AG10803 (cell line): ENCODE measurements at places on chromosomes 7 and 10.

GRCh38 chr10:66982792-66983474, 57.1 kb downstream of the LRRTM3 start:
- no peak for DNase-seq

DNA sequence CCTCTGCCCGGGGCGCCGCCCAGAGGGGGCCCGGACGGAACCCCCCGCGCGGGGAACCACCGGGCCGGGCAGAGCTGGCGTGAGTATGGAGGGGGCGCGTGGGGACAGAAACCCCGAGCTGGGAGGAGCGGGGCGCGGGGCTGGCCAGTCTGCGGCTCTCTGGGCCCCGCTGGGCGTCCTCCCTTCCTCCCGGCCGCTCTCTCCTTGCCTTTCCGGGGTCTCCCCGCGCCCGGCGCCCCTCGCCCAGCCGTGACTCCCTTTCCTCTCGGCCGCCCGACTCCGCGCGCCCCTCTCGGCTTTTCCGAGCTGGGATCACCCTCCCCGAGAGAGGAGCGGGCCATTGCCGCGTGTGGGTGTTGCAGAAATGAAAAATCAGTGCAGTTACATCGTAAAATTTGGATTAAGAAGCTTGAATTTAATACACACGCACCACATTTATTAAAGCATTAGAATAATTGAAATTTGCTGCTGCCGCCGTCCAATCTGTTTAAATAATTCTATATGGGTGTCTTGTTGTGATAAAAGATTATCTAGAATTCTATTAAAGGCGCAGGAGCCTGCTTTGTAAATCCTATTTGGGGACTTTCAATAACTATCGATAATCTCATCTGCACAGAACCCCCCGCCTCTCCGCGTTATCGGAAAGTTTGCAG, 9.1 kb downstream of the UNCX start:
- no peak for DNase-seq

DNA sequence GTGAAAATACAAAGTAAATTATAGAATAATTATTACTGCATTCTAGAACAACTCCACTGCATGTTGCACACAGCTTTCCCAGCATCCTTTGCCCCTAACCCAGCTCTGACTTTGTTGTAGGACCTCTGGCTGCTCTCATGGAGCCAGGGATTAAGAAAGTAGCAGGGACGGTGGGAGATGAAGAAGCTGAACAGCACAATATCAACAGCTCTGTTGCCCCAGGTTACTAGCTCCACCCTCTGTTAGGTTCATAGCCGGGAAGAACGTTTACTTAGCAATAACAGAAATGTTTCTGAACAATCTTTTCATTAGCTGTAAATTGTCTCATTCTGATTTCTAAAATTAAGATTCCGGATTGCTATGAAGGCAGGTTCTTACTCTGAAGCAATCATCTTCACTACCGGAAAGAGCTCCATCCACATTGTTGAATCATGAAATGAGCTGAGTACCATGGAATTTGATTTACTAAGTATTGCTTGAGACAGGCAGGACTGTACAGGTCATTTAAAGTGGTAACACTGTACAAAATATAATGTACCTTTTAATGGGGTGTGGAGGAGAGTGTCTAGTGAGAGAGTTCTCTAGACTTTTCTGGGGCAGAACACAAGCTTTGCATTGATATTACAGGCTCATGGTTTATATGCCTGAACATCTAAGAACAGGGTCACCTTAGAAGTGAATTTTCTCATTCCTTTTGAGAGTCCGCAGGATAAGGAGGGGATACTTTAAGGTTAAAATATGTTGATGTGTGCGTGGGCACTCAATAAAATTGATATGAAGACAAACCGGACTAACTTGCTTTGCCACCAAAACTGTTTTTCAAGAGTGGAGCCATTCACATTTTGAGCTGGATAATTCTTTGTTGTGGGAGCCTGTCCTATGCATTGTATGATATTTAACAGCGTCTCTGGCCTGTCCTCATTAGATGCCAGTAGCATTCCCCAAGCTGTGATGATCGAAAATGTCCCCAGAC, 20.8 kb upstream of the RAB18 start:
- DNase-seq = peak; percentile 44

GRCh38 chr10:101629837-101630632, 41.9 kb downstream of the DPCD start:
- DNase-seq = no peak

DNA sequence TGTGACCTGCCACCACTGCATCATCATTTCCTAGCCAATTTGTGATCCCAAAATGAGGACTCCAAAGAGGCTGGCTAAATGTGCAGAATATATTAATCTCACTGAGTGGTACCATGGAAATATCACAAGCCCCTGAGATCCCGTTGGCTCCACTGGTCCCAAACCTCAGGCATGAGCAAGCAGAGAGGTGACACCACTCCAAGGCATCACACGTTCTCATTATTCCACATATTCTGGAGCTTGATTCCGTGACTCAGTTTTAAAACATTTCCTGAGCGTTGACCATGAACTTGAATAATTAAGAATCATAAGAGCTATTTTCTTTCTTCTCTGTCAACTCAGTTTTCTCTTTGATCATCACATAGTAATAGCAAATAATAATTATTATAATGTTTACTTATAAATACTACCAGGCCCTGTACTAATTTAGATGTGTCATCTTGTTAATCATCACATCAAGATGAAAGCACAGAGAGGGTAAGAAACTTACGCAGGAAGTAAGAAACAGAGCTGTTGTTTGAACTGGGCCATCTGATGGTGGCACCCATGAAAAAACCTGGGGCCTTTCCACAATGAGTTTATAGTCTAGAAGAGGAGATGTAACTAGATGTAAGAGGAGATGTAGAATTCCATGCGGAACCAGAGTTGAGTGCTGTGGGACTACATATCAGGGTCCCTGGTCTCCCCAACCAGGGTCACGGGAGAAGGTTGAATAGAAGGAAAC, 3.5 kb downstream of the APBB1IP start:
- DNase-seq = peak; percentile 74

DNA sequence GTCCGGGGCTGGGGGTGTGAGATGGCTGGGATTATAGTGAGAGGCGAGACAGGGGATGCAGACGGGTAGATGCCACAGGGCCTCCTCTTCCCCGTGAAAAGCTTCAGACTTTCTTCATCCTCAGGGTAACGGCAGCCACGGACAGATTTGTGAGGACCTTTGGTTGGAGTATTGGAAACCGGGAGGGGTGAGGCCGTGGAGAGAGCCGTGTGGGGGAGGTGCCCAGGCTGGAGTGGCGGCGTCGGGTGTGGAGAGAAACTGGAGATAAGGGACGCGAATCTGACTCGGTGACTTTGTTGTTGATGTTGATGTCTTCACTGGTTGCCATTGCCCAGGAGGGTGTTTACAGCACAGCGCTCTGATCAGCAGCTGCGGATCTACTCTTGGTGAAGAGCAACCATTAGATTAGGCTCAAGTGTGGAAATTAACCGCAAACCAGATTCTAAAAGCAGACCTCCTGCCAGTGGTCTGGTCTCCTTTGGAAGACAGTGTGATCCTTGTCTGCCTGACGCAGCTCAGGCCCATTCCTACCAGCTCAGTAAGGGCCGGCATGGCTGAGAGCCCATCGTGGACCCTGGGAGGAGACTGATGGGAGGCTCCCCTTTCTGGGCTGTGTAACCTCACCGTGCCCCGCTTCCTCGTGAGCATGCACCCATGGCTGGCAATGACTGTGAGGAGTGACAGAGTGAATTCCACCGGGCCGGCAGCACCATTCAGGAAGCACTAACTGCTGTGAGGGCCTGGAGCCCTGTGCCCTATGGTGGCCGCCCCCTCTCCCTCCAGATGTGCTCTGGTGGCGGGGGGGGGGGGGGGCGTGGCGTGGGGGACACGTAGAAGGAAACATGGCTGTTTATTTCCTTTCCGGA, 90.3 kb downstream of the INPP5A start:
- DNase-seq = peak; percentile 77

DNA sequence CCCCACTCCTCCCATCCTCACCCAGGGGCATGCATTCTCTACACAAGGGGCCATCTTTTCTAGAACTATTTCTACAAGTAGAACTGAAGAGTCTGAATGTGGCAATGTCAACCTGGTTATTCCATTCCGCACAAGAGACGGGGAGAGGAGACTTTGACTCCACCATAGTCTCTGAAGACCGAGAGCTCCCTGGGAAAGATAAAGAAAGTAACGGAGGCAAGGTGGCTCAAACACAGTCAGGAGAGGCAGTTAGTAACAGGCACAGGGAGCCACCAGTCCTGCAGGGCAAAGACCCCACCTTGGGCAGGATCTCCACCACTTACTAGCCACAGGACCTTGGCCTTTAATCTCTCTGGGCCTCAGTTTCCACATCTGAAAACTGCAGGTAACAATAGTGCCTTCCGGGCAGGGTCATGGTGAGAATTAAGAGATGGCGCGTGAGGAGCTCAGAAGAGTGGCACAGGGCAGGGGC, 100.3 kb downstream of the TNS3 start:
- DNase-seq = no peak

DNA sequence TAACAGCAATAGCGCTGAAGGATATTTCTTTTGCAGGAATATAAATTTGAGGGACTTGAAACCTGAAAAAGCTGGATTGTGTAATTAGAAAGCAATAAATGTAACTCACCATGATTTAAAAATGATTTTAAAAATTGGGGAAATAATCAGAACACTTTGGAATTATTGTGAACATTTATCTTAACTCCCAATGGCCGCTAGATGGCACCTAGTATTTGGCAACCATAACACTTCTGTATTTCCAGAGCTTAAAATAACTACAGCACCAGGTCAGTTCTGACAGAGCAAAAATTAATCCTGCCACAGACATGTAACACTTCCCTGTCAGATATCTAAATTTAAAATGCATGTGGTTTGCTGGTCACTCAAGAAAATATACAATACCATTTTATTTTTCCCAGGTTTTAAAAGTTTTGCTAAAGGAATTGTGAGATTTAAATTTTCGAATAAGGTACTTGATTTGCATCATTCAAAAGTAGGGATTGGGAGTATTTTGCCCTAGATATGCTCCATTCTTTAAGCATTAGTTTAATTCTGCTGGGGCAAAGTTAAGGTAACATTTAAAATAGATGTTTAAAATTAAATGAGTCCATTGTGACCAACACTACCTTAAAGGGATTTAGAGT, 144.5 kb downstream of the PPP1R3A start:
- peak; percentile 39 for DNase-seq

- DNase-seq = no peak
Observed at GRCh38 chr10:11073410-11073809, 55.7 kb downstream of the CELF2 start.

- no peak for DNase-seq
Observed at GRCh38 chr7:71961283-71961682, 450.9 kb downstream of the CALN1 start.

- no peak for DNase-seq
Observed at GRCh38 chr10:24887855-24888231, 64.6 kb downstream of the PRTFDC1 start.

DNA sequence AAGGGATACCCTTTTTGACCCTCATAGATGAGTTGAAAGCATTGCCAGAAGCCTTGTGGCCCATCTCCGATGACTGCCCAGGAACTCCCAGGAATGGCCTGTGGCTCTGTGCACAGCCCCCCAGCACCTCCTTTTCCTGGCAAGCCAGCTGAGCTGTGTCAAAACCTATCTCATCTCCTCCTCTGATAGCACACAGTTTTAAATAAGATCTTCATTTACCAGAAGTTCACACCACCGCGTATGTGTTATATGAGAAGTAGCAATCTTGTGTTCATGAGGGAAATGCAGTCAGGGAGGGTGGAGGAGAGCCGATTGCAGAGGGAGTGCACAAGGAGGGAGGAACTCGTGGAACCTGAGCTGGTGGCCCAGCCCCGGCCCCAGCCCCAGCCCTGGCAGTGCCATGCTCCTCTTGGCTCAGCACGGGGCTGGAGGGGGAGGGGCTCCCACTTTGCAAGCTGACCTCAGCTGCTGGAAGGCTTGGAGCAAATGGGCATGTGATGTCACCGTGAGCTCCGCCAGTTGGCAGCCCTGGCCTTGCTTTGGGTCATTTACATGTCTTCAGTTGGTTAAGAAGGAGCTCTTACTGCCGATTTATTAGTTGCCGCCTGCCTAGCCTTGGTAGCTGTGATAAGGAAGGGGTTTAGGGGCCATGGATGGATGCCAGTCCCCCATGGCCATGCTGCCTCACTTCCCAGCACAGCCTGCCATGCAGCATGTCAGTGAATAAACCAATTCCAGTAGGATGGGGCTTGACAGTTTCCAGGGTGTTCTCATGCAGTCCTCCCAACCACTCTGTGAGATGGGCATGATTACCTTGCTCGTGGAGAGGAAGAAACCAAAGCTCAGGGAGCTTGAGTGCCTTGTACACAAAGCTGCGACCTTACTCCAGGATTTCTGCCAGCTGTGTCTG, 20.0 kb downstream of the UNC5B start:
- DNase-seq = peak; percentile 67

DNA sequence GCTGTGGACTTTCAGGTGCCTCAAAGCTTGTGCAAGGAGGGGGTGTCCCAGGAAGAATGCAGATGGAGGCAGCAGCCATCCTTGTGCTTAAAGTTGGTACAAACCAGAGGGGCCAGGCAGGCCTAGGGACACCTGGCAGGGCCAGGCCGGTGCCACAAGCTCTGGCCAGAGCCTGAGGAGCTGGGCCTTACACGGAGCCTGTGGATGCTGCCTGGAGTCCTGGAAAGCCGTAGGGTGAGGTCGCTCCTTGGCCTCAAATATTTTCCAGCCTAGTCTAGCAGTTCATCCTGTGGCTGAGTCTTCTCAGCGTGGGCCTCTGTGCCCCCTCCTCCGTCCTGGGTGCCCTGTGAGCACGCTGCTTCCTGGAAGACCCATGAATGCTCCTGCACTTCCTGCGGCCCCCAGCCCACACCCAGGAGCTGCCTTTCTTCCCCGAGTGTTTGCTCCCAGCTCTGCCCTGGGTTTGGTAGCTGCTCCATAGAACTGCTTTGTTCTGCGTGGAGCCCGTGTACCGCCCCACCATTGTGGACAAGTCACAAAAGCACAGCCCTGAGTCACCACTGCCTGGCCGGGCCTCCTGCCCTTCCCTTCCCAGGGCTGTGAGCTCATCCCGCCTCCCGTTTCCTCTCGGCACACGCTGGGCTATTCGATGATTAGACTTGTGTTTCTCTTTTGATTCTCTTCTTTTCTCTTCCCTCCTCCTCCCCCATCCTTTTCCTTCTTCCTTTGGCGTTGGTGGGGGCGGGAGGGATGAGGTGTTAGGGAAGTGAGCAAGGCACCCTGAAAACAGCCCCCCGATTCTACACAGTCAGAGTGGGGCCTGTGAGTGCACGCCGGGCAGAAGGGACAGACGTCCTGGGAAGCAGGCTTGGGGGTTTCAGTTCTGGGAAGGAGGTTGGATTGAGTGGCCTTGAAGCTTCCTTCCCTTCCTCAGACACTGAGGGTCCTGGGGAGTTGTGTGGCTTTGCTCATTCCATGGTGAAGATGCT, 73.2 kb upstream of the SHH start:
- no peak for DNase-seq

GRCh38 chr10:91287912-91288311, 67.4 kb downstream of the PCGF5 start:
- DNase-seq = no peak

DNA sequence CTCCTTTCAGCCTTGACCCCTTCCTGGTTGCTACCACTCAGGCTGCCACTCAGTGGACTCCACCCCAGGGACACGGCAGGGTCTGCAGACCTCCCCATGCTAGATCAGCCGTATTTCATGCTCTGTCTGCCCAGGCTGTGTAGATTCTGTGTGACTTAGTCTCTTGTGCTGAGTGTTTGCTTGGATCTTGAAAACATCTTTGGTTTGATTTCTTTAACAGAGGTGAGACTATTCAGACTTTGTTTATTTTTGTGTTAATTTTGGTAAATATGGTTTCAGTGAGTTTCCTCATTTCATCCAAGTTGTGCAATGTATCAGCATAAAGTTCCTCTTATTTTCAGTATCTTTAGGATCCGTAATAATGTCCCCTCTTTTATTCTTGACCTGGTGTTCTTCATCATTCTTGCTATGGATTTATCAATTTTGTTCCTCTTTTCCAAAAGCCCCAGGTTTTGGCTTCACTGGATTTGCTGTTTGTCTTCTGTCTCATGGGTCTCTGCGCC, 21.2 kb upstream of the PWWP2B start:
- no peak for DNase-seq

GRCh38 chr10:119207713-119208552, 562 bp downstream of the GRK5 start:
- DNase-seq = peak; percentile 53
